ENCODE measurements at places on chromosomes 12 and 14.

- no peak for DNase-seq
Measured at GRCh38 chr12:49195736-49196135, 6.9 kb upstream of the TUBA1A start.

GRCh38 chr14:35865611-35866324, 39.6 kb downstream of the BRMS1L start:
- no peak for DNase-seq

DNA sequence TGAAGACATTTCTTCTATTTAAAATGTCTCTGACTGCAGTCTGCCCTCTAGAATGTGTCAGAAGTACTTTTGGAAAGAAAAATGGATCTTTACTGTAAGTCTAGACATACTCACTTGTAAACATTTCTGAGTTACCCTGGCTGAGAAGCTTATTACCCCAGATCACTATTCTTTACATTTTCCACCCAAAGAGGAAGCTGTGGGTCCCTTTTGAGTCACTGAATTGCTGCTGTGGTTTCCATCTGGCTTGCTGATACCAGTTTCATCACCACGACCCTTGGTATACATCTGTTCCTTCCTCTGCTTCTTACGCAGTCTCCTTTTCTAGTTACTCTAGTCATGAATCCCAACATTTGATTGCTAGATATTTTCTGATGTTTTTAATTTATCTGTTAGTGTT, 20.2 kb upstream of the CLEC4D start:
- DNase-seq: peak; percentile 36

GRCh38 chr12:84911271-84912197, 1.1 kb downstream of the SLC6A15 start:
- no peak for DNase-seq

- no peak for DNase-seq
Measured at GRCh38 chr12:10700581-10700980, 22.5 kb downstream of the YBX3 start.

GRCh38 chr12:114780746-114781399, 96.9 kb upstream of the TBX3 start:
- no peak for DNase-seq
